ENCODE measurements at places on chromosomes 7 and 10. TPM values are rescaled to one million over a fixed set of nuclear protein-coding genes. Genes with fewer than 3 reads are reported as not detected.

The GRID1 gene
- 0.56 TPM for total RNA-seq

The POLR2J gene
- total RNA-seq = 67.8 TPM

The PRRT4 gene
- total RNA-seq = 2.0 TPM

The ACTR3C gene
- total RNA-seq = 3.3 TPM

GRCh38 chr7:107501593-107501992 is 31.7 kb downstream of the GPR22 start:
- H3K4me1 ChIP-seq = peaks cover 5% of the 10 kb centered on the region
- no peaks in the 10 kb centered on the region for H3K36me3 ChIP-seq
- H3K27me3 ChIP-seq = no peaks in the 10 kb centered on the region
- no peak overlapping the region for H3K4me3 ChIP-seq
- no peak for DNase-seq

- no peak overlapping the region for H3K27ac ChIP-seq
- no peaks in the 10 kb centered on the region for H3K27me3 ChIP-seq
- no peak overlapping the region for H3K4me3 ChIP-seq
- H3K4me1 ChIP-seq = no peaks in the 10 kb centered on the region
- DNase-seq = no peak
These were observed 322.4 kb upstream of the GHITM start for GRCh38 chr10:83816942-83817341.

DNA sequence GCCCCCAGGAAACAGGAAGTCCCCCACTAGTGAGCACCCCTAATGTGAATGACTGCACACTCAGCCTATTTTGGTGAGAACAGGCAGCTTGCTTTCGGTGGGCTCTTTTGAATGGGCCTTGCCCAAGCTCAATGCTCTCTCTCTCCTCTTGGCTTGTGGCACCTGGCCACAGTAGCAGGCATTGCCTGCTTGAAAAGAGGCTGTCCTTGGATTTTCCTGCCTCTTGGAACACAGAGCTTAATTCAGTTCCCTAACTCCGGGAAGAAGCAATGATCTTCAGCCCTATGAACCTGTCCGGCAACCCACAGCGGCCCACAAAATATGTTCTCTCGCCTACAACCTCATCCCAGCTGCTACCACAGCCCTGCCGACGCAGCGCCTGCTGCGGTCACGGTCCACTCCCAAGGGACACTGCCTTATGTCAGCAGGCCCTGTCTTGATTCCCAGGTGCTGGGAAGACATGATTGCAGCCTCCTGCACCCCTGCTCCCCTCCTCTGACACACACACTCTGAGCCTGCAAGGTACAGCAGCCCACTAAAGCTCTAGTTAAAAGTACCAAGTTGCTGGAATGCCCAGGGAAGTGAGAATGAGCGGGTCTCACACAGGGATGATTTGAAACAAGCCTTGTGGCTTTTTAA is 715.5 kb upstream of the GALNT17 start:
- H3K4me1 ChIP-seq = no peaks in the 10 kb centered on the region
- no peaks in the 10 kb centered on the region for H3K36me3 ChIP-seq
- no peak overlapping the region for H3K27ac ChIP-seq
- H3K27me3 ChIP-seq = no peaks in the 10 kb centered on the region

Data from psoas muscle (tissue), 8 donors.